T47D (cell line): ENCODE measurements at places on chromosomes 2 and 18.
A peak's percentile ranks its signal among the peaks of the same experiment; 100 is the strongest.

DNA sequence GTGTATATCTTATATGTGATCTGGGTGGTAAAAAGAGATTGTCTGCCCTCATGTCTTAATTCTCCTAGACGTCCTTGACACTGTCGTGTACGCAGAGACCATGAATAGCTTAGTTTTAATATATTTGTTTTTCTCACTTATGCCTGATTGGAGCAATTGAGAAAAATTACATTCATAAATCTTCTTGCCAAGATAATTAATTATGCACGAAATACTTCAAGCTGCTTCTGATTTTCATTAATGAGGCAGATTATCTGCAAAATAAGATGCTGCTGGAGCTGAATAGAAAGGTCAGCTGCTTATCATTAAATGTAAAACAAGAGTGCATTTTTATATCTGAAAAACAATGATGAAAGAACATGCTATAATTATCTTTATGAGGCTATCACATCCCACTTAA lies 95.9 kb downstream of the CCDC141 start:
- DNase-seq, result no peak

DNA sequence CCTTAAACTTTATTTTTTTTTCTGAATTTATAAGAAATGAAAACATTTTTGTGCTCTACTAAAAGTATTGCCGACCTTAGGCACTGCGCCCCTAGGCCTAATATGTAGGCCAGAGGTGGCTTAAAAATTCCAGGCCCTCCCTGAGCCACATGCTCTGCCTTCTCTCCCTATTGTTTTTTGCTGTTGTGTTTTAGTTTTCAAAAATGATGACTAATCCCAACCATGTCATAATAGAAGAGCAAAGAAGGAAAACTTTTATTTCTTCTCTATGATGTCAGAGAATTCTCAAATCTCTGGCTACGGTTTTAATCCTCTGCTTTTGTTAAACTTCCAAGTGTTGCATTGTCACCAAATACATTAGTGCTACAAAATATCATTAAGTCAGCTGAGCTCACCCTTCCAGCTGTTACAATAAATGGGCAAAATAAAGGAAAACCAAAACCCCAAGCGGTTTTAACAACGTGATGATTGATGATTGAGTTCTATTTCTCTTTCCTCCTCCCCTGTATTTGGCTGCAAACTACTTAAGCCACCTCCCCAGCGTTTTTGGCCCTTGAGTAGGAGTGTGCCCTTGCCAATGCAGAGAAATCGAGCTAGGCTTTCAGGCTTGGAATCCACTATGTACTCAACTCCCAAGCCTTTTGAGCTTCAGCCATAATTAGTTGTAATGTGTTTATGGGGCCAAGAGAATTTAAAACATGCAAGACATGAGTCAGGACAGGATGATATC lies 163.5 kb upstream of the POU3F3 start:
- DNase-seq, result no peak

DNA sequence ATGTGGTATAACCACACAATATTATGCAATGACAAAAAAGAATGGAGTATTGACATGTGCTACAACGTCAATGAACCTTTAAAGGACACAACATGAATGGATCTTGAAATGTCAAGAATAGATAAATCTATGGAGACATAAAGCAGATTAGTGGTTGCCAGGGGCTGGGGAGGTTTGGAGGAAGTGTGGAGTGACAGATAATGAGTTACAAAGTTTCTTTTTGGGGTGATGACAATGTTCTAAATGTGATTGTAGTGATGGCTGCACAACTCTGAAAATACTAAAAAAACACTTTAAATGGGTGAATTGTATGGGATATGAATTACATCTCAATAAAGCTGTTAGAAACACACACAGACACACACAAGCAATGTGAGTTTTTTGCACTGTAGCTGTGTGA lies 37.4 kb upstream of the C1D start:
- no peak for DNase-seq

DNA sequence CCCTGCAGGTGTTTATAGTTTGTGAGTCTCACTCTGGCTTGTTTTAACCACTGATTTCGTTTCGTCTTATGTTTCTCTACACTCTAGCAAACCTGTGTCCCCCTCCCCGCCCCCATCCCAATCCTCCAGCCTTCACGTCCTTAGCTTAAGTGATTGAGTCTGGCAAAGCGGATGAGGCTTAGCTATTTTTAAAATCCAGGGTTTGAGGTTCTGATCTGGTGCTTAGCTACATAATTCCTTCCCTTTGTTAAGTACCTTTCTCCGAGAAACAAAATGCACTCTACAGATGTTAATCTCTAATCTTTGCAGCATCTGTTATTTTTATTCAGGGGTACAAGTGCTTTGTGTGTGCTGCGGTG lies 7.8 kb downstream of the AGAP1 start:
- DNase-seq, result no peak

DNA sequence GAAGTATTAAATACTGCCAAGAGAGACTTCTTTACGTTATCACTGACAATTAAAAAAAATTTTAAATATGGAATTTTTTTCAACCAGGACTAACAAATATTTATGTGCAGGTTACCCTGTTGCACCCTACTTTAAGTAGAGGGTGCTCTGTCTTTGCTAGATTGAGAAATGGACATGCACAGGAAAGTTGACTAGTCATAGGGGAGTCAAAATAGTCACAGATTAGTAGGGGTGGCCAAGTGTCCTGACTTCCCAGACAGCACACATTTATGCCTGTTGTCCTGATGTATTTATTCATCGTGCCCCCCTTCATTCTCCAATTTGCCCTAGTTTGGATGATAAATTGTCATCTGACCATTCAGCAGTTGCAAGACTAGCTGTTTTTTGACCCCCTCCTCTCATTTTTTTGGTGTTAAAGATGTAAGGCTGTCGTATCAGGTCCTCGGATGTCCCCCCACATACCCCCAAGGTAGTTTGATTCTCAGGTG lies 20.3 kb downstream of the CAB39 start:
- no peak for DNase-seq

DNA sequence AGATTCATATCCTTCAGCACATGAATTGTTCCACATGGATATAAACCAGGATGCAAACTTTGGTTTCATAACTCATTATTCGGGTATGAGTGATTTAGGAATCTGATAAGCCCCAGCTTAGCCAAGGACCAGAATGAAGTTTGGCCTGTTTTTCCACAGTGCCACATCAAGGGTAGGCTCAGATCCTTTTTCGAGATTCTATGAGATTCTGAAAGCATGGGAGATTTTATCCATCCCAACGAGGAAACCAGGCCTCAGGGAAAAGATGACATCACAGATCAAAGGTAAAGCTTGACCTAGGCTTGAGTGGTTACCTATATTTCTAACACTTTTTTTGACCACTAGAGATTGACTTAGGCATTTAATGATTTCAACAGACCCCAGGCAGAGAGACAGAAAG lies 590.8 kb upstream of the PKDCC start:
- no peak for DNase-seq

DNA sequence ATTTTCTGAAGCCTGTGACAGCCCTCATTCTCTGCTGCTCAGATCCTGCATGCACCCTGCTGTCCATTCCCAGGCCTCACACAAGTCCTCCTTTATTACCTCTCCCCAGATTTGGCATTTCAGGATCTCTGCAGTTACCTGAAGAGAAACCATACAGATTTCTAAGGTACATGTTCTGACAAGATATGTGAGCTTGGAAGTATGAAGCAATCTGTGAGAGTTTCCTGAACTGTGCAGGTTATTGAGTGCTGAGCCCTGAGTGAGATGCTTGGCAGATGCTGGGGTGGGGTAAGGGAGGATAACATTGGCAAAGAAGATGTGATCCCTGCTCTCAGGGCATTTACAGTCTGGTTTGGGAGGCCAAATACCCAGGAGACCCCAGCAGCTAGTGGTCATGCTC lies 122.1 kb upstream of the STPG4 start:
- no peak for DNase-seq

GRCh38 chr18:10453806-10454680 lies at the start of gene APCDD1:
Gene APCDD1, plus strand, starts transcription at chr18:10454635. Its CDS starts 347 bp downstream, at chr18:10454982.
- peak; percentile 4 for DNase-seq

DNA sequence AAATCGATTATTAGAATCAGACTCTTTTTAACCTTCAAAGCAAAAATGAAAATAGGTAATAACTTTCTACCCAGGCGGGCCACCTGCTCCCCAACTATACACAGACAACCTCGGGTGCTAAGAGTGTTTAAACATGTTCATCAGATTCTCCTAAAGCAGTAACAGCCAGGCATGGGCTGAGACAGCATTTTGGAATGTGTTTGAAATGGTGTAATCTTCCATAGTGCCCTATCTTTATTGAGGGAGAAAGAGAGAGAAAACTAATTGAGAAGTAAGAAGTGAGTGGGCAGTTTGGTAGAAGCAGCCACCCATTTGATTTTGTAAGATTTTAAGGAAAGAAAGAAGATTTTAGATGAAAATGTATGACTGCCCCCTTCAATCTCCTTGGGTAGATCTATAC lies 196.1 kb upstream of the CTAGE1 start:
- no peak for DNase-seq

- DNase-seq, result no peak
Observed at GRCh38 chr2:237857791-237858190, 1.6 kb upstream of the RAMP1 start.

GRCh38 chr2:113200236-113200635 lies 26.5 kb downstream of the PSD4 start:
- DNase-seq, result no peak

- no peak for DNase-seq
Observed at GRCh38 chr2:239150125-239151011, 250.5 kb downstream of the HDAC4 start.

DNA sequence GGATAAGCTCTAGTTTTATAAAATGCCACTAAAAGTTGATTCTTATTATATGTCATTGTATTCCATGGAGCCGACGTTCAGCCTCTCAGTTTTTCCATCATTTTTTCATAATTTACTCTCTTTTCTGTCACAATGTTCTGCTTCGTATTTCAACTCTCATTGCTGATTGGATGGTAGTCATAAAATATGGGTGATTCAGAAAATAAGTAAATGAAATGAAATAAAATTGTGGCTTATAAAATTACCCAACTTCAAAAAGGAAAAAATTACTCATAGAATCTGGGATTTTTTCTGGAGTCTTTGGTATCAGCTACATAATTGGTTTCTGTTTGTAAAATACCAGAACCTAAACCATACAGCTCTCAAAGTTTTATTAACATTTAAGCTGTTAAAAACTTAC lies 139.7 kb upstream of the ITGA4 start:
- DNase-seq, result no peak

GRCh38 chr2:74427551-74427950 lies 6.0 kb downstream of the WDR54 start:
- DNase-seq, result no peak

GRCh38 chr2:169664978-169665930 lies 29.0 kb downstream of the CFAP210 start:
- no peak for DNase-seq

DNA sequence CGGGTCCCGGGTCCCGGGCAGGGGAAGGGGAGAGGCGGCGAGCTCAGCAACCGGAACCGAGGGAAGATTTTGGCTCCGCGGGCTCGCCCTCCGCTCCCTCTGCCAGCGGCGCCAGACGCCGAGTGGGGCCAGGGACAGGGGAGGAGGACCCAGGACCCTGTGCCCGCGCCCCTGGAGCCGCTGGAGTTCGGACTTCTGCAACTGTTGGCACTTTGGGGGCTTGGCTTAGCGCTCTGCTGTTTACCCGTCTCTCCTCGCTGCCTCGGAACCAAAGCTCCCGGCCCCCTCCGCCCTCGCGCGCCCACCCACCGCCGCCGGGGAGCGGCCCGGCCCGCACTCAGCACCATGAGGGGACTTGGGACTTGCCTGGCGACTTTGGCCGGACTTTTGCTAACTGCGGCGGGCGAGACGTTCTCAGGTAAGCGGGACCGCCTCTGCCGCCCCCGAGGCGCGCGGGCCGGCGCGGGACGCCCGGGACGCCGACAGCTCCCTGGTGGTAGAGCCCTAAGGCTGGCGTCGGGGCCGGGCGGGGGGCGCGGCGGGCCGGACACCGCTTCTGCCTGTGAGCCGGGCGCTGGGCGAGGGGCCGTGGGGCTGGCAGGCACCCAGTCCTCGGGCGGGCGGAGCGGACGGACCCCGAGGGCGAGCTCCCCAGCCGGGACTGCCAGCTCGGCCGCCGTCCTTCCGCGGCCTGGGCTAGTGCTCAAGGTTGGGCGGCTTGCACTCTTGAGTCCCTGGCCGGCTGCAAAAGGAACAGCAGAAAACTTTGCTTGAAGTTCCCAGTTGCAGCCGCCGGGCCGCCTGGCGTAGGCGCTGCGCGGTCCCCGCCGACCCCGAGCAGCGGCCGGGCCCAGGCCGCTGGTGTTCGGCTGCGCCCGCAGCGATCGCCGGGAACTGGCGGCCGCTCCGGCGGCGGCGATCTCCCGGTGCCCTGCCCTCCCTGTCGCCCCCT lies 634 bp downstream of the PTPRM start:
- DNase-seq, result peak; percentile 31

- no peak for DNase-seq
Observed at GRCh38 chr18:40769786-40770185, 1185.2 kb upstream of the PIK3C3 start.

- DNase-seq, result peak; percentile 59
Observed at GRCh38 chr2:127479219-127479825, 47.0 kb downstream of the IWS1 start.
